ENCODE measurements at places on chromosomes 12 and 14. TPM values are rescaled to one million over a fixed set of nuclear protein-coding genes. Genes with fewer than 3 reads are reported as not detected.

DNA sequence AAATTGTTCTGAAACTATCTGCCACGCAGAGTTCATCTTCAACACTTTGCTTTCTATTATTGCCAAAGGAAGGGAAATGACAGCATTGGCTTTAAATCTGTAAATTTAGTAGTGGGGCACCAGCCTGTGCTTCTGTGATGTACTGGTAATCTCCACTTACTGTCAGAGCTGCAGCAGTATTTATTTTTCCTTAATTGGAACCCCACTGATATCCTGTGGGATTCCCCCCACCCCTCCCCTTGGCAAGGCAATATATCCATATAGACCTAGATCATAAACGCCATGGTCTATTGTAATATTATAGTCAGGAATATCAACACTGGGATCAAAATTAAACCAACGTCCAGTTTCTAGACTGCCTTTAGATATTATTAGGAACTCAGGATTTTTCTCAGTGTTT lies 96.7 kb downstream of the RMST start:
- DNase-seq = no peak

The CIT gene
- total RNA-seq = 71.5 TPM

The SIX6 gene
- not detected for total RNA-seq

The SMCO3 gene
- total RNA-seq = not detected

The RDH5 gene
- total RNA-seq = 9.6 TPM

Data from activated CD4-positive, alpha-beta T cell treated with anti-CD3 and anti-CD28 coated beads for 36 hours (primary cell).